ENCODE measurements at places on chromosomes 2 and 18.

DNA sequence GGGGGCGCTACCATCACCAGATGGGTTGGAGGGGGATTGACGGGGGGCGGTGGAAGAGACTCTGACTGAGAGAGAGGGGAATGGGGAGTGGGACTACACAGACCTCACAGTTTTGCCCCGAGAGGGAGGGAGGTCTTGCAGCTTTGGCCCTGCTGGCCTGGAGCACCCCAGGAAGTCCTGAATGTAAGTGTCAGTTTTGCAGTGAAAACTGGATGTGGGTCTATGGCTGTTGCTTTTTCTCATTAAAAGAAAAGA lies 2.4 kb downstream of the TCF7L1 start:
- no peak for DNase-seq

- DNase-seq = no peak
These were observed 165.2 kb upstream of the COL3A1 start for GRCh38 chr2:188808947-188809355.

- no peak for DNase-seq
These were observed 282.5 kb upstream of the CWC22 start for GRCh38 chr2:180289627-180290026.

- peak; percentile 84 for DNase-seq
These were observed at the start of gene HAUS1 for GRCh38 chr18:46104128-46104911. TSS of gene HAUS1 (plus strand) at chr18:46104385. CDS start at chr18:46104412, 27 bp downstream.

All from MM.1S (cell line).